ENCODE measurements at places on chromosomes 12 and 14.

- DNase-seq, result no peak
These were observed 428.3 kb downstream of the DIO2 start for GRCh38 chr14:79783041-79783440.

- no peak for DNase-seq
These were observed 20.1 kb downstream of the ACTN1 start for GRCh38 chr14:68959035-68959434.

DNA sequence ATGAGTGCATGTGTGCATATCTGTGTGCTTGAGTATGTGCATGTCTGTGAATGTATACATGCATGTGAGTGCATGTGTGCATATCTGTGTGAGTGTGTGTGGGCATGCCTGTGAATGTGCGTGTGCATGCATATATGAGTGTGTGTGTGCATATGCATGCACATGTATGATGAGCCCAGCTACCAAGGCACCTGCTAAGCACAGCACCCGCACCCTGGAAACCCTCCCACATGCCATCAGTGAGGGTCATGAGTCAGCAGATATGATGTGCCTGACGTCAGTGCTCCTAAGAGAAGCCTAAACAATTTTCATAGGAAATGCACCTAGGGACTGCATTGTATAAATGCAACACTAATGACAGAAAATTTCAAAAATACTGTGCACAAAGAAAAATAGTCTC lies 151.1 kb downstream of the KIF26A start:
- DNase-seq, result no peak

DNA sequence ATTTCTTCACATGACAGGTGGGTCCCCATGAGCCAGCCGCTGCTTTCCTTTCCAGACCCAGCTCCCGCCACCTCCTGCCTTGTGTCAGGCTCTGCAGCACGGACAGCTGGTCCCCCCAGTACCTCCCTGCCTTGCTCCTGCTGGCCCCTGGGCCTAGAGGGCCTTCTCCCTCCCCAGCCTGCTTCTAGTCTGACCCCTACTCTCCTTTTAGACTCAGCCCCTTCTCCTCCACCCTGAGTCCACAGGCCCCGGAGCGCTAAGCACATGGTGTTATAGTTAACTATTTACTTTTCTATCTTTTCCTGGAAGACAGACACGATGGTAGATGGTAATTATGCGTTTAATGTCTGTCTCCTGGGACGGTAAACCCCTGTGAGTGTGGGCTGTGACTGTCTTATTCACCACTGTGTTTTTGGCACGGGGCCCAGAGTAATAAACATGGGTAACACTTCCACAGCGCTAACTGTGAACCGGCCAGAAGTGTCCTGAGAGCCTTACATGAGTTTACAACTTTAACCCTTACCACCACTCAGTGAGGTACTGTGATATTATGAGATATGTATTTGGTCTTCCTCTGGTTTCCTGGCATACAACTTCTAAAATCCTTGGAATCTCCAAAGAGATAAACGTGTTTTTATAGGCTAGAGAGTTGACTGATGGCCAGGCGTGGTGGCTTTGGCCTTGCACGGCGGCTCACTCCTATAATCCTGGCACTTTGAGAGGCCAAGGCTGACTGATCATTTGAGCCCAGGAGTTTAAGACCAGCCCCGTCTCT lies 41.2 kb downstream of the DGLUCY start:
- no peak for DNase-seq

DNA sequence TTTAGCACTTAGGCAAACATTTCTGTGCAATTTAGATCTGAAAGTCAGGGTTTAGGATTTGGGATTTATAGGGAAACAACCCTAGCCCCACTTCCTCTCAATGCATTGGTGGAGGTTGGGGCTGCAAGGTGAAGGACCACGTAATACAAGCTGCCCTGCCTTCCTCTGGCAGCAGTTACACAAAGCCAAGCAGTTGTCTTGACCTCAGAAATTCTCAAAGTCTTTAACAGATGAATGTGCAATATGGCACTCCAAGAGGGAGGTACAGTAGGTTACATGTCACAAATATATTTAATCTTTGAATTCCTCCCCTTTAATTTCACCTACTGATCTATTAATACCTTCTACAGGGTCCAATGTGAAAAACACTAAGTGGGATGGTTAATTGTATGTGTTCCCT lies 23.9 kb downstream of the IFNG-AS1 start:
- DNase-seq, result no peak

DNA sequence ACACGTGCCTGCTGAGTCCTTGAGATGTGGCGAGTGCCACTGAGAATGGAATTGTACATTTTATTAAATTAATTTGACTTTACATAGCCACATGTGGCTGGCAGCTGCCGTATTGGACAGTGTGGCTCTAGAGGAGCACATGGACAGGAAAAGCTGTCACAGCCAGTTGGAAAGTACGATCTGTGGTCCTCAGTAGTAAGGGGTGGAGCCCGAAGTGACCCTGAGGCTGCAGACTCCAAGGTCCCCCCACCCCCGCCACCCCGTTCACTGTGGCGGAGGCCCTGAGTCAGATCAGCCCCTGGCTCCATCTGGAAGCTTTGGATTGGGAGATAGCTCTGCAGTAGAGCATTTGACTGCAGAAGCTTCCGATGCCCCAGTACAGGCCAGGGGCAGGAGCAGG lies 25.8 kb upstream of the BEGAIN start:
- DNase-seq, result no peak

DNA sequence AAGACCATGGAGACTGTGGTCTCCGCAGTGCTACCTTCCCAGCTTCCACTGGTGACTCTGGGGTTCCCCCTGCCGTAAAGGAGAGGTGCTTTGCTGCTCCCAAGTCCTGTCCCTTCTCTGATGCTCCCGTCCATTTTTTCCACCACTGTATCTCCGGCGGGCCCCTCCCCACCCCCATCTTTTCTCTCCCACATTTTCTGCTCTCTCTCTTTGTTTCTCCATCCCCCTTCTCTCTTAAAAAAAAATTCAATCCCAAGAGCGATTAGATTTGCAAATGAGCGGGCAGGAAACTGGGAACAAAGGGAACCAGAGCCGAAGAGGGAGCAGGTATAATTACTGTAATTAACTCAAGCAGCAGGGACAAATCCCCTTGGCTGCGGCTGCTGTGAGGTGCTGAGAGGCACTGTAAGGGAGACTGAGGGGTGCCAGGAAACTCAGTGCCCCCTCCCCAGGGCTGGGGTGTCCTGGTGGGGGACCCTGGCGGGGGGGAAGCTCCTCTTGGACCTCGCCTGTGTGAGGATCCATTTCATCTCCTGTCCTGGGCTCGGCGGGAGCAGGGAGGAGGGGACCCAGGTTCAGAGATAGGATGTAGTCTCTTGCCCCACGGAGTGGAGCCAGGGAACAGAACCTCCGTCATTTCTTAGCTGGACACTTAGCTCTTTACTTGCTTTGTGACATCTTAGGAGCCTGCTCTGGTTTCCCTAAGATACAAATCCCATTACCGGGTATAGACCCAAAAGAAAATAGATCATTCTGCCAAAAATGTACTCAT lies 140.4 kb upstream of the NRXN3 start:
- no peak for DNase-seq

GRCh38 chr12:131608740-131609690 lies 101.9 kb upstream of the SFSWAP start:
- DNase-seq, result peak; percentile 44

DNA sequence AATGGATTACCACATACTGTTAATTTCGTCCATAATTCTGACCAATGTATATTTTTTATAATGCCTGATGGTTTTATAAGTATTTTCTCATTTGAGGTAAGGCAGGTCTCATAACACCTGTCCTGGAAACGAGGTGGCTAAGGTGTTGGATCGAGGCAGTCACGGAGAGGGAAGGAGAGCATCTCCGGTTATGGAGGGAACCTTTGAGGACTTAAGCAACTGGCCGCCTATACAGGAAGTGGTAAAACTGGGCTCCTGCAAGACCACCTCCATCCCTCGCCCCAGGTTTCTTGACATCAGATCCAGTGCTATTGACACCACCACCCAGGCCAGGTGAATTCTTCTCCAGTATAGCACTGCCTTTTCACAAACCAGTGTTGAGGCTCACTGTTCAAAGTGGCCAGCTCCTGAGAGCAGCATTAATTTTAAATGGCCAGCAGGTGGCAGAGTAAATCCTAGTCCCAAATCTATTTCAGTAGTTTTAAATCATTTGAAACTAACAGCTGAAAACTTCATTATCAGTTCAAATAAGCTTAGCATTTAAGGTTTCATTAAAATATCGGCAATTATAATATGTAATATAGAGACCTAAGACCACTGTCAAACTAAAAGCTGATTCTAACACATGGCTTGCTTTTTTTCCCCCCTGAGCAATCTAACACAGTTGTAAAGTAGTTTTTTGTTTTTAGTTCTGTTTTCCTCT lies 100.8 kb downstream of the PPM1A start:
- no peak for DNase-seq

GRCh38 chr14:95409477-95410272 lies 90.0 kb upstream of the CLMN start:
- no peak for DNase-seq

- no peak for DNase-seq
These were observed 2.5 kb downstream of the C12orf57 start for GRCh38 chr12:6946033-6946919.

DNA sequence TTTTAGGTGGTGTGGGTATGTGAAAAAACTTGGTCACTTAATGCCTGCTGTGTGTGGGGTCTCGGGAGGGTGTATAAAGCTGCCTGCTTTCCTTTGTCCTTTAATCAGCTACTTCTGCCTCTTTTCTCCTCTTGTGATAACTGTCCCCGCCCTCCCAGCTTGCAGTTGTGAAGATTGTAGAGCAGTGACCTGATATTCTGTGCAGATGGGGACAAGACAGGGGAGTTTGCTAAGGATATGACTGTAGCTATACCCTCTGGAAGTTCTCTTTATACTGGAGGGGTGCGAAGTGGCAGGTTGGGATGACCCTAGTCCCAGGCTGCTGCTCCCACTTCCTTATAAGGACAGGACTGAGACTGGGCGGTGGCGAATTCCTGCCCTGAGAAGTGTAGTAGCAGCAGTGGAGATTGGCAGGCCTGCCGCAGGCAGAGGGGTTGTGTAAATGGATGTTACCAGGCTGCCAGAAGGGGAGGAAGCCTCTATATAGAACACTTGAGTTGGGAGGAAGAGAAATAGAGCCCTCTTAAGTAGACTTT lies 835 bp downstream of the MYL6 start:
- no peak for DNase-seq

DNA sequence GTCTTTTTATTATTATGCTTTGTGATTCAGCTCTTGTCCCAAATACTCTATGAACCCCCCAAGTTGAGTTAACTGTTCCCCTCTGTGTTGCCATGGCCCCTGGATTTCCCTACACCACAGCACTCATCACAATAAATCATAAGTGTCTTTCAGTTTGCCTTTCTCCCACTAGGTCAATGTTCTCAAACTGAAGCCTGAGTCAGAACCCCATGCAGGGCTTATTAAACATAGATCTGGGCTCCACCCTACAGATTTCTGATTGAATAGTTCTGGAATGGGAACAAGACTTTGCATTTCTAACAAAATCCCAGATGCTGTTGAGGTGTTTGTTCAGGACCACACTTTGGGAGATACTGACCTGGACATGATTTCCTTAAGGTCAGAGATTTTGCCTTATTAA lies 199.4 kb downstream of the TBX5 start:
- no peak for DNase-seq

- no peak for DNase-seq
These were observed 88.5 kb upstream of the NCOR2 start for GRCh38 chr12:124655698-124656516.

DNA sequence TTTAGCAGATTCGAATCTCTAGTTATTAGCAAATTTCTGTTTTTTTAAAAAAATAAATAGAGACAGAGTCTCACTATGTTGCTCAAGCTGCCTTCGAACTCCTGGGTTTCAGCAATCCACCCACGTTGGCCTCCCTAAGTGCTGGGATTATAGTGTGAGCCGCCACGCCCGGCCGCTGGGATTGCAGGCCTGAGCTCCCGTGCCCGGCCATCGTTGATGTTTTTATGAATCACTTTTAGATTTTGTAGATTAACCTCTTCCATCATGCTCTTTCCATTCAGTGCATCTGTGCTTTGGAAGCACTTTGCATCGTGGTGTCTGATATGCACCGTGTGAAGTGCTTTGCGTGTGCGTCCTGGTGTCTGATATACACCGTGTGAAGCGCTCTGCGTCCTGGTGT lies 20.9 kb downstream of the PGAM5 start:
- DNase-seq, result no peak

GRCh38 chr14:78983126-78983525 lies 813.0 kb downstream of the NRXN3 start:
- no peak for DNase-seq

- DNase-seq, result no peak
These were observed 491.8 kb downstream of the NPAS3 start for GRCh38 chr14:33430414-33431035.

- no peak for DNase-seq
These were observed 21.5 kb downstream of the SCARB1 start for GRCh38 chr12:124842073-124842749.

DNA sequence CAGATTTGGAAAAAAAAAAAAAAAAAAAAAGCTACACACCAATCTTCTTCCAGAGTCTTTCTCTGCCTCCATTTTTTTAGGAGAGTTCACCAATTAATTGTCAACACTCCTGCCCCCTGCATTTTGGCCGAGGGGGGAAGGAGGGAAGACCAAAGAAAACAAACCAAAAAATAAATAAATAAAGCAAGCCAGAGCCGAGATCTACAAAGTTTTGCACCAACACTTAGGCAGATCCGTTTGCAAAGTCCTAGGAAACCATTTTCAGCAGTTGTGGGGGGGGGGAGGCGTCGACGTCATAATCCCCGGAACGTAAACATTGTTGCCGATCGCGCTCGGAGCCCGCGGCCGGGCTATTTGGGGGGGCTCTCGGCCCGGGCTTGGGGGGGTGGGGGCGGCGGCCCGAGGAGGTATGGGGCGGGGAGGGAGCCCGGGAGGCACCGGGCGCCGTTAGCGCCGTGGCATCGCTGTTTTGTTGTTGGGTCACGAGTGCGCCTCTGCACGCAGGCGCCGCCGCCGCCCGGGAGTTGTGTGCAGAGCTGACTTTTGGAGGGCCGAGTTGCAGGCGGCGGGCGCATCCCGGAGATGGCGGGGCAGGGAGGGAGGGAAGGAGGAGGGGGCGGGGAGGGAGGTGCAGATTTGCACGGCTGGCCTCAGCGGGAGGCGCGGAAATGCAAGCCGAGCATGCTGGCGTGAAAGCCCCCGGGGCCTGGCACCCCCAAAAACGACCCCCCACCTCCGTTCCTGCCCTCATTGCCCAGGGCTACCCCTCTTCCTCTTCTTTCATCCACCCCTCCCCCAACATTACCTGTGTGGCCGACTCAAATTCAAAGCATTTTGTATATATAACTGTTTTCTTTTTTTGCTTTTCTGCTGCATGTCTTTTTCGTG lies 598 bp downstream of the KDM2B start:
- DNase-seq, result peak; percentile 63

- no peak for DNase-seq
These were observed 48.7 kb downstream of the EID3 start for GRCh38 chr12:104352106-104352713.

DNA sequence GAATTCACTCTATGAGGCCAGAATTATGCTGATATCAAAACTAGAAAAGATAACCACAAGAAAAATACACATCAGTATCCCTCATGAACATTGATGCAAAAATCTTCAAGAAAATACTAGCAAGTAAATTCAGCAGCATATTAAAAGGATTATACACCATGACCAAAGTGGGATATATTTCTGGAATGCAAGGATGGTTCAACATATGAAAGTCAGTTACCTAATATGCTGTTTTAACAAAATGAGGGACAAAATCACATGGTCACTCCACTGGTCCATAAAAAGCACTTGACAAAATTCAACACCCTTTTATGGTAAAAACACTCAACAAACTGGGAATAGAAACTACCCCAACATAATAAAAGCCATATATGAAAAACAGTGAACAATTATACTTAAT lies 40.3 kb downstream of the TECPR2 start:
- DNase-seq, result no peak

Measured in activated effector memory CD4-positive, alpha-beta T cell treated with Interleukin-2 at 50 U/mL for 16 hours (primary cell).